ENCODE measurements at places on chromosomes 1 and 21. TPM values are rescaled to one million over a fixed set of nuclear protein-coding genes. Genes with fewer than 3 reads are reported as not detected.

- peak; percentile 81 for DNase-seq
- no peaks in the 10 kb centered on the region for H3K27me3 ChIP-seq
- H3K36me3 ChIP-seq, result no peaks in the 10 kb centered on the region
- peak overlapping the region; percentile 90 for H3K27ac ChIP-seq
Observed at GRCh38 chr1:153880962-153881361, 41.8 kb downstream of the GATAD2B start.

- peak overlapping the region; percentile 98 for H3K27ac ChIP-seq
- H3K27me3 ChIP-seq, result no peaks in the 10 kb centered on the region
- peak; percentile 69 for DNase-seq
- no peak overlapping the region for H3K4me3 ChIP-seq
- H3K4me1 ChIP-seq, result peaks cover 17% of the 10 kb centered on the region
- H3K36me3 ChIP-seq, result no peaks in the 10 kb centered on the region
Observed at GRCh38 chr1:234997201-234997895, 131.3 kb downstream of the TOMM20 start.

BEST4 gene
- 0.12 TPM for polyA plus RNA-seq

DNA sequence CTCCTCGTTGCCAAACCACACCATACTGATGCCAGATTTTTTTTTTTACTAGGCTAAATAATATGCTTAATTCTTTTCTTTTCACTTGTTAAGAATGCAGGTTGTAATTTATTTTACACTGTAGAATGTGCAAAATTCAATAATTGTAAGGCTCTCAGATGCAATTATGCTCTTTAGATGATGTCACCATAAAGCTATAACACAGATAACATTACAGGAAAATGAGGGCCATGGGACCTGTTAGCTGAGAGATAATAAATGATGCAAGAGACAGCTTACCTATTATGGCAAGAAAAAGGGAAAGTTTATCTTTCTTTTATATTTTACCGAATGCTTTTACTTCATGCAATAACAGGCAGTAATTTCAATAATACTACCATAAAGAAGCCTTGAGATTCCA, 35.4 kb downstream of the CHRM3 start:
- peak overlapping the region; percentile 47 for H3K27ac ChIP-seq
- no peaks in the 10 kb centered on the region for H3K27me3 ChIP-seq
- peak; percentile 22 for DNase-seq
- peaks cover 31% of the 10 kb centered on the region for H3K4me1 ChIP-seq
- H3K4me3 ChIP-seq, result no peak overlapping the region

DMBX1 gene
- not detected for polyA plus RNA-seq

GRCh38 chr1:160951443-160952128, 3.0 kb downstream of the ITLN2 start:
- no peak overlapping the region for H3K27ac ChIP-seq
- DNase-seq, result peak; percentile 46
- H3K4me3 ChIP-seq, result no peak overlapping the region
- no peaks in the 10 kb centered on the region for H3K36me3 ChIP-seq
- H3K4me1 ChIP-seq, result no peaks in the 10 kb centered on the region

DNA sequence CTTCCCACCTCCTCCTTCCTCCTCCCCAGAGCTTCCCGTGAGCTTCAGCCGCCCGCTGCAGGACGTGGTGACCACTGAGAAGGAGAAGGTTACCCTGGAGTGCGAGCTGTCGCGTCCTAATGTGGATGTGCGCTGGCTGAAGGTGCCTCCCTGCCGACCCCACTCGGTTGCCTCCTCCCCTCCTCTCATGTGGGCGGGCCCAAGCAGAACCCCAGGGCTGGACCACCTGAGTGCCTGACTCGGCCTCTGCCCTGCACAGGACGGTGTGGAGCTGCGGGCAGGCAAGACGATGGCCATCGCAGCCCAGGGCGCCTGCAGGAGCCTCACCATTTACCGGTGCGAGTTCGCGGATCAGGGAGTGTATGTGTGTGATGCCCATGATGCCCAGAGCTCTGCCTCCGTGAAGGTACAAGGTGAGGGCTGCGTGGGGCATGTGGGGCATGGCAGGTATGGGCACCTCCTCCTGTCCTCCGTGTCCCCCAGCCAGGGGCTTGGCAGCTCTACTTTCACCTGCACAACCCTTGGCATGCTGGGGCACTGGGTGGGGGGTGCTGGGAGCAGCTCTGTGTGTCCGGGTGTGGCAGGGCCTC, 69.2 kb downstream of the OBSCN start:
- no peak overlapping the region for H3K4me3 ChIP-seq
- H3K36me3 ChIP-seq, result no peaks in the 10 kb centered on the region
- no peaks in the 10 kb centered on the region for H3K27me3 ChIP-seq
- no peaks in the 10 kb centered on the region for H3K4me1 ChIP-seq
- no peak for DNase-seq

DNA sequence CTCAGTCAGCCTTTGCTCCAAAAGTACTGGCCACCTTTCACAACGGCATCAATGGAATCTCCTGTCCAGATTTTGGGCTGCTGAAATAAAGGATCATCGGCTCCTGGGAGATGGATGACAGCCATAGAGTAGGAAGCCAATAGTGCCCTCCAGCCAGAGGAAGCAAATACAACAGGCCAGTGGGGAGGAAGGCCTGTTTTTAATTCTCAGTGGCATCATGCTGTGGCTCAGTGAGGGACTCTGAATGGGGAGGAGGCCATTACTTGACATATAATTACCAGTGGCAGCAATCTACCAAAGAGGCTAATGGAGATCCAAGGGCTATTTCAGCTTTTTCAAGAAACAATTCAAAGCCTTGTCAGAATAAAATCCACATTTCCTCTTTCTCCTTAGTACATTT, 26.7 kb downstream of the COLGALT2 start:
- no peaks in the 10 kb centered on the region for H3K27me3 ChIP-seq
- no peak overlapping the region for H3K4me3 ChIP-seq
- DNase-seq, result no peak
- H3K36me3 ChIP-seq, result no peaks in the 10 kb centered on the region
- H3K4me1 ChIP-seq, result no peaks in the 10 kb centered on the region

KCNK2 gene
- 16.2 TPM for polyA plus RNA-seq

- peaks cover 21% of the 10 kb centered on the region for H3K4me1 ChIP-seq
- H3K4me3 ChIP-seq, result no peak overlapping the region
- H3K27ac ChIP-seq, result no peak overlapping the region
- no peak for DNase-seq
- H3K27me3 ChIP-seq, result no peaks in the 10 kb centered on the region
- H3K36me3 ChIP-seq, result peaks cover 3% of the 10 kb centered on the region
Observed at GRCh38 chr21:37461479-37461878, 94.9 kb downstream of the DYRK1A start.

UTS2 gene
- polyA plus RNA-seq, result 0.13 TPM

CD244 gene
- polyA plus RNA-seq, result not detected

Measured in SK-N-SH (cell line).